Fibroblast of gingiva (primary cell): ENCODE measurements at places on chromosomes 5 and 9.

GRCh38 chr5:125047871-125048270, 301.4 kb upstream of the ZNF608 start:
- DNase-seq, result no peak

- peak; percentile 4 for DNase-seq
Observed at GRCh38 chr5:171913987-171914273, 92.5 kb downstream of the FBXW11 start.

GRCh38 chr5:15079566-15079965, 208.0 kb upstream of the ANKH start:
- no peak for DNase-seq

GRCh38 chr5:124061663-124062062, 549.7 kb downstream of the CSNK1G3 start:
- peak; percentile 88 for DNase-seq

DNA sequence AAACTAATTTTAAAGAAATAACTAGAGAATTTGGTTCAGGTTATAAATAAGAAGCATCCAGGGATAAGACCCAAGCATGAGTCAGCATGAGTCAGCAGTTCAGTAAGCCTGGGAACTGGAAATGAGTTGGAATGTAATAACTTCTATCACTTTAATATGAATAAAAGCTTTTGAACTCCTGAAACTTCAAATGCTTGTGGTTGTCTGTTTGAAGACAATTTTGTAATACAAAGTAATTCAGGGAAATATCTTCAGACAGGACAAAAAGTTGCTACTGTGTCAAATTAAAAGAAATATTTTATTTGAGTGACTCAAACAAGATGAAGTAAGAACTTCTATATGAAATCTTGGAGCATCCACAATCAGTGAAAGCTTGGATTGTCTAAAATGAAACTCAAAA, 331.2 kb upstream of the DAB2 start:
- DNase-seq, result peak; percentile 88

DNA sequence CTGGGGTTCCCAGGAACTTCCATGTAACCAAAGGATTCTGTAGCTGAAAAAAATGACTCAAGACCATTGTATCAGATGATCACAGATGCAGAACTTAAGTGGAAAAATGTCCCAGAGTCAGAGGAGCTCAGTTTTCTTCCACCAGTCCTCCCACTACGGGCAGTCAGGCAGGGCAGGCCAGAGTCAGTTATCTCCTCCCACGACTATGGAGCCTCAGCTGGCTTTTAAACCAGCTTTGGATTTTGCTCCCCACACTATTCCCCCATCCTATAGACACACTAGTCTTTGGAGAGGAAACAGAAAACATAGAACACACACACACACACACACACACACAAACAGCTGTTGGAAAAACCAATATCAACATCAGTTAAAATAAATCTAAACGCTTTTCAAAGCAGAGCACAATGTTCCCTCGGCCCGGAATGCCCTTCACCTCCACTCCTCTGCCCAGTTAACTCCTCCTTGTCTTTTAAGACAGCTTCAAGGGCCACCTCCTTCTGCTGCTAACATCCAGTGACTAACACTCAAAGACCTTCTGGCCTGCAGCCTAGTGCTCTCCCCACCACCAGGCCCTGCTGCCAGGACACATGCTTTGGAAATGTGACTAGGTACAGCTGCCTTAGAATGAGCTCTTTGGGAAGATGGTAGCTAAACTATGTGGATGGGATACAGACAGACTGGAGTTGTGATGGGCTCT, 56.8 kb downstream of the NIPAL4 start:
- DNase-seq, result peak; percentile 73

DNA sequence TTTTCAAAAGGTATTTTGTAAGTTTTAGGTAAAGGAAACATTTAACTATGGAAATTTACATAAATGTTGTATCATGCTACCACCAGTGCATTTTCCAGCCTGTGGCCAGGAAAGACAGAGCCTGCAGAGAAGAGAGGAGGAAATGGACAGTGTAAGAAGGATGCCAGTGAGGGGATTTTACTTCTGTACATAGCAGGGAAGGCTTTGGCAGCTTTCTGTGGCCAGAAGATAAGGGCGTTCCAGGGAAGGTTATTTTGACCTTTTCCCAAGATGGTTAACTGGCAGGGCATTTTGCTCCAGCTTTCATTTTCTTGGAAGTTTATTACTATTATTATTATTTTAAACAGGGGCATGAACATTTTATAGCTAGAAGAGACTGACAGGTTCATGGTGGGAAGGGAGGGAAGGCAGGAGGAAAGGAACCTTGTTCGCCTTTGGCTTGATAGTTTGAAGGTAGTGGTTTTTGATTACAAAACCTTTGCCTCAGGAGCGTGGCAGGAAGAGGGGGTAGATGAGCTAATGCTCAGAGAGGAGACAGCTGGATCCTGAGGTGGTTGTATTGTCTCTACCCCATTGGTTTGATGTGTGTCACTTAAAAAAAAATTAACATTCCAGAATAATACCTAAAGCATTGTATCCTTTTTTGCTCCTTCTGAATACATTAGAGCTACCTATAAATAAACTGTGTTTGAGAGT, 4.1 kb downstream of the ISOC1 start:
- DNase-seq, result no peak
